Astrocyte (in vitro differentiated cells and primary cell): ENCODE measurements at places on chromosomes 4 and X. TPM values are rescaled to one million over a fixed set of nuclear protein-coding genes. Genes with fewer than 3 reads are reported as not detected.

Gene ARMCX1
- total RNA-seq = 17.9 and 20.1 TPM in 2 replicates

Gene BMX
- total RNA-seq = not detected in 2 replicates

Gene MAGEB1
- total RNA-seq = not detected in 2 replicates

Gene GAGE12F
- not detected in 2 replicates for total RNA-seq

DNA sequence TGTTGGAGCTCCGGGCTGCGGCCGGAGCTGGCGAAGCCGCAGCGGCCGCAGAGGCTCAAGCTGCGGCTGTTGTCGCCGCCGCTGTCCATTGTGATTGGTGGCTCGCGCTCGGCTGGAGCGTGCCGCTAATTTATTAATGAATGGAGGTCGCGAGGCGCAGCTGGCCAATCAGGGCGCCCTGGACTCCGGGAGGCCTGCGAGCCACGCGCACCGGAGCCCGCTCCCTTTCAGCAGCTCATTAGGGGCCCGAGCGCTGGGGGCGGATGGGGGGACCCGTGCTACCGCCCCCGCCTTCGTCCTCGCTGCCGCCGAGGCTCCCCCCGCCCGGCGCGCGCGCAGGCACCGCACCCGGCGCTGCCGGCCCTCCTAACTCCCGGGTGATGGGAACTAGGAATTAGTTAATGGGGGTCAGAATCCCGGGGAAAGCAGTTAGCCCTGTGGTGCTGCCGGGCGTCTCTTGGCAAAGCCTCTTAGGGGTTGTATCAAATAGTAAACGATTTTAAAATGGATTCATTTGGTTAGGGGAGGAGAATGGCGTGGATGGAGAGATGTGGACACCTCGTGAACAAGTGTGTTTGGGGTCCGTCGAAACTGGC, 589 bp upstream of the NEUROG2 start:
- no peak for DNase-seq

DNA sequence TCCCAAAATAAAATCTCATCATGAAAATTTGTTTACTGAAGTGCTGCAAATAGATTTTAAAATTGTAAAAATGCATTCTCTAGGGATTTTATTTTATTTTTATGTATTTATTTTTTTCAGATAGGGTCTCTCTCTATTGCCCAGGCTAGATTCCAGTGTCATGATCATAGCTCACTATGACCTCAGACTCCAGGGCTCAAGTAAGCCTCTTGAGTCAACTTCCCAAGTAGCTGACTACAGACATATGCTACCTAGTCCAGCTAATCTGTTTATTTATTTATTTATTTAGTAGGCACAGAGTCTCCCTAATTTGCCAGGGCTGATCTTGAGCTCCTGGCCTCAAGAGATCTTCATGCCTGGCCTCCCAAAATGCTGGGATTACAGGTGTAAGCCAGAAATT, 317.7 kb upstream of the ANXA10 start:
- DNase-seq = no peak

DNA sequence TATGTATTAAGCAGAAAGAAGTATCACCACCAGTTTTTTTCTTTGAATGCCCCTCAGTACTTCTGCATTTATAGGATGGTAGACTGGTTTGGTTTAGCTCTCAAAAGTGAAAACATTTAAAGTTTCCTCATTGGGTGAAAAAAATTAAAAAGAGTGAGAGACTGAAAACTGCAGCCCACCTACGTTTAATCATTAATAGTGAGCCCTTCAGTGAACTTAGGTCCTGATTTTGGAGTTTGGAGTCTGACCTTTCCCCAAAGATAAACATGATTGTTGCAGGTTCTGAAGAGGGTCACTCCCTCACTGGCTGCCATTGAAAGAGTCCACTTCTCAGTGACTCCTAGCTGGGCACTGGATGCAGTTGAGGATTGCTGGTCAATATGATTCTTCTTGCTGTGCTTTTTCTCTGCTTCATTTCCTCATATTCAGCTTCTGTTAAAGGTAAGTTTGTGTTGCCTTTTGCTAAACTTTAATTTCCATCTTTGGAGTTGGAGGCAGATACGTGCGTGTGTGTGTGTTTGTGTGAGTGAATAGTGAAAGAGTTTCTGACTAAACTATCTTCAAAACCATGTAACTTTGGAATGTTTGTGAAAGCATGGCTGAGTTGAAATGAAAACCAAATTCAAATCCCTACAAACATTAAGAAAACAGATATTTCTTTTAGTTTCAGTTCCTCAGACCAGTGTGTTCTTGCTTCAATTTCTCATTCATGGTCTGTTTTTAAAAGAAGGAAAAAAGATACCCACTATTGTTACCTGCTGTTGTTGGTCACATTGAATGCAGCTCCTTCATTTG, at the start of gene MTTP:
Gene MTTP, plus strand, starts transcription at position 295 of the 795 bp plus-strand sequence. Its CDS starts 86 bp downstream, at position 381.
- no peak for DNase-seq

DNA sequence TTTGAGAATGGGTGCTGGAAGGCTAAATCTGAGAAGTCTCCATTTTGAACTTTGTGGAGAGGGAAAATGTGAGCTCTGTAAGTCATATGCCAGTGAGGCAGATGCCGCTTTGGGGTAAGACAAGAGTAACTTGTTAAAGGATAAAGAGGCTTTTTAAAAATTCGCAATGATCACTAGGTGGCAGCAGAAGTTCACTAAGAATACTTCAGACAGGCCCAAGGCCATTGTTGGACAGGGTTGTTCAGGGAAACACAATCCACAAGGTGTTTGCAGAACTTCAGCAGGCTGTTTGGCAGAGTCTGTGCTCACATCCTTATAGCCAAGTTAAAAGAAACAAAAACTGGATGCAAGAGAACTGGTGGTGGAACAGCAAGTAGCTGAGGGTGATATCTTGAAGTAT, 13.7 kb upstream of the PIGA start:
- DNase-seq = peak; percentile 32

DNA sequence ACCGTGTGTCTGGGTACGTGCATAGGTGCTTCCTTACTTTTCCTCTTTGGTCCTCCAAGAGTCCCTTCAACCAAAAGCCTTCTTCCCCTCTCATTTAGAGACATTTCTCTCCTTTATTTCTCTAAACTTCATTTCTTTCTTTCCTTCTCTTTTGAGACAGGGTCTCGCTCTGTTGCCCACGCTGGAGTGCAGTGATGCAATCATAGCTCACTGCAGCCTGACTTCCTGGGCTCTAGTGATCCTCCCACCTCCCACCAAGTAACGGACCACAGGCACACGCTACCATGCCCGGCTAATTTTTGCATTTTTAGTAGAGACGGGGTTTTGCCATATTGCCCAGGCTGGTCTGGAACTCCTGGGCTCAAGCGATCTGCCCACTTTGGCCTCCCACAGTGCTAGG, 42.2 kb downstream of the ACOX3 start:
- no peak for DNase-seq

DNA sequence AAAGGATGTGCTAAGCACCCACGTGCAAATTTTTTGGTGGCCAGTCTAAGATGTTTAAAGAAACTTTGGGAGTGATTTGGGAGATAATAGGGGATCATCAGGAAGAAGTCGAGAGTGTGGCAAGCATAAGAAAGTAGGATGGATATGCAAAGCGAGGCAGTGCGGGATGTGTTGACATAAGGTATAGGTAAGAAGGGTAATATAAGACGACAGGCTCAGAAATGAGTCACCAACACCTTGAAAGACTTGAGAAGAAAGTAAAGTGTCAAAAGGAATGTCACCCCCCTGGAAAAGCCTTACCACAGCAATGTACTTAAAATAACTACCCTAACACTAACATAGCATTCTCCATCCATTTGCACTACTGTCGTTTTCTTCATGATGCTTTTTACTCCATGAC, 69.8 kb upstream of the BMP2K start:
- peak; percentile 16 for DNase-seq
